ENCODE measurements at places on chromosomes 5 and 9.
A peak's percentile ranks its signal among the peaks of the same experiment; 100 is the strongest.

DNA sequence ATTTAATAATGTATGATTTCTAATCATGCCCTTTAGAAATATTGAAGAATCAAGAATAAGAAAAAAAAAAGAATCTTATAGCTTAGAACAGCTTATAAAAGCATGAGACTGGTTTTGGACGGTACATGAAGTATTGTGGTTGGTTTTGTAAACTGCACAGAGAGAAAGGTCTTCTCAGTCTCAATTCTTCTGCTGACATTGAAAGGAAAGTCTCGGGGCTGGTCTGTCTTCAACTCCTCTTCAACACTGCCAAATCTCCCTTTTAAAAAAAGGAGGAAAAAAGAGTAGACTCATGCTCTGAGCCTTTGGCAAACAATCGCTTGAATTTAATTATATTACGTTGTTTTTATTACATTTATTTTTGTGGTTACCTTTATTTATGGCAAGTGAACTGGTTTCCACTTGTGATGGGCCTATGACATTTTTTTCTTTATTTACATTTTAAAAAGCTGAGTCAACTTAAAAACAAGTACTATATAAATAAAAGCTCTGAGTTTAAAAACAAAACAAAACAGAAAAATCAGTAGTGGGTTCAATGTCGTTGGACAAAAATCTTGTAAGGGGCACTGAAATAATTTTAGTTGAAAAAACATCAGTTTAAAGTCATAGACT is 32.8 kb upstream of the EBF1 start:
- DNase-seq, result no peak

GRCh38 chr5:123807177-123807945 is 295.4 kb downstream of the CSNK1G3 start:
- no peak for DNase-seq

DNA sequence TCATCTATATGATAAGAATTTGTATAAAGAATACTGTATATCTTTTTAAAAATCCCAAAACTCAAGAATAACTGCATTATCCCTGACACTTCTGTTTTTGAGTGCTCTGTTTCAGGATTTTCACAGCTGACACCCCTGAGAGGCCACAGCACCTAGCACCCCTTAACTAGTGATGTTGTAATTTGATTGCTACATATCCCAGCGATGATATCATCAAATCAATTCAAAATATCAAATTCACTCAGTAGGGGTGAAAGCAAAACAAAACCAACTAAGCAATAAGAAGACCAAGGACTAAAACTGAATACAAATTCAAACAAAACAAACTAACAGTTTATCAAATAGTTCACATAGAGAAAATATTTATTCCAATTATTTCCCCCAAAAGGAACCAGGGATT is 184.3 kb downstream of the MCTP1 start:
- no peak for DNase-seq

GRCh38 chr9:20948703-20949102 is 82.7 kb downstream of the HACD4 start:
- DNase-seq, result no peak

- DNase-seq, result no peak
These were observed 297.6 kb downstream of the KDM4C start for GRCh38 chr9:7055171-7055903.

DNA sequence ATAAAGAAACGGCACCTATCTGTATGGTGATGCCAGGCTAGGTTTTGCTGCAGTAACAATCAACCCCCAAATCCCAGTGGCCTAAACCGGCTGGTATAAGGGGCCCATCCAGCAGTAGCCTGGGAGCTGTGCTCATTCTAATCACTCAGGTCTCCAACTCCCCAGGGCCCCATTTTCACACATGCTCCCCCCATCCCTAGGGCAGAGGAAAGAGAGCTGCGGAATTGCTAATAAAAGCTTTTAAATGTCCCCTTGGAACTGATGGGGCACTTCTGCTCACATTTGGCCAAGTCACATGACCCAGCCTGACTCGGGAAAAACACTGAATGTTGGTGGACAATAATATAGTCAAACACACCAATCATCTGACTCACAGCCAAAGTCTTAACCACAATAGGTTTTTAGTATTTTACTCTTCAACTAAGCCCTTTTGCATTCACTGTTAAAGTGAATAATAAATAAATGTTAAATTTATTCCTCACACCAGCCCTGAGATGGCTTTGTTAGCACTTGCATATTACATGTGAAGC is 1.6 kb downstream of the FBLL1 start:
- DNase-seq, result no peak

DNA sequence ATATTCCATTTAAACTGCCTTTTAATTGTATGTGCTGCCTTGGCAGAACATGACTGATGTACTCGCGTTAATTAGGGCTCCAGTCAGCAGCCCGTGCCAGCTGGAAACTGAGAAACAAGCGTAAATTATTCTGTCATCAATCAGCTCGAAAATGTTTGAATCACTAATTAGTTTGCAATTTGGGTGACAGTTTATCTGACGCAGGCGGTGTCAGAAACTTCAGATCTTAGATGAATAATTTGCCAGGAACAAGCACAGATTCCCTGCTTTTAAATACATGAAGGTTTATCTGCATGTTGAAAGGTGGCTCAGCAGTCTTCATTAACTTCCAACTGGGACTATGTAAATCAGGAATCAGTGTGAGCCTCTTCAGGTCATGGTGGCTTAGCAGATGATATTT is 176.0 kb upstream of the TLE4 start:
- DNase-seq, result no peak

- DNase-seq, result no peak
These were observed 252.1 kb downstream of the SMARCA2 start for GRCh38 chr9:2267181-2267745.

GRCh38 chr5:137220523-137220927 is 278.6 kb downstream of the SPOCK1 start:
- no peak for DNase-seq

GRCh38 chr9:133472753-133473378 is 6.0 kb downstream of the SLC2A6 start:
- no peak for DNase-seq

DNA sequence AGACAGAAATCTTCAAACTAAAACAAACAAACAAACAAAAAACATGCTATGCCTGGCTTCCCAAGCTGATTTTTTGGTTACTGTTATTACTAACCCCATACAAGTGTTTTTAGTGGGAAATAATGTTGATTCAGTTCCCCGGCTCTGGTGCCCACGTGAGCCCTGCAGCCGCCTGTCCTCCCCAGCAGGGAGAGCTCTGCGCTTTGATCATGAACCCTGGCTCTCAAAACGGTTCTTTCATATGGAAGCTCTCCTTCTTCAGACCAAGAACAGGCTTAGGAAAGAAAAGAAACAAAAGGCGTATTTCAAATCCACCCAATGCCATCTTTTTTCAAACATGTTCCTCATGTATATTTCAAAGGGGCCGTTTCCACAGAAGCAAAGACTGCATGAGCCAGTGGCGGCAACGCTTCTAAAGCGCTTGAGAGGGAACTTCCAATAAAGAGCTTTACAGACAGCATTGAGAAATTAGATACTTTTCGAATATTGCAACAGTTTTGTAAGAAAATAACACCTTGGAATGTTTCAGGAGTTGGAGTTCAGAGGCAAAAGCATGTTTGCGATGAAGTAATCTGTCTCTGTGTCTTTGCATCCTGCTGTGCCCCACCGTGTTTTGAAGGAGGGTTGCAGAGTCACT is 74.8 kb downstream of the ICE1 start:
- DNase-seq, result peak; percentile 32

- no peak for DNase-seq
These were observed 220.6 kb downstream of the TRIM36 start for GRCh38 chr5:114948986-114949621.

DNA sequence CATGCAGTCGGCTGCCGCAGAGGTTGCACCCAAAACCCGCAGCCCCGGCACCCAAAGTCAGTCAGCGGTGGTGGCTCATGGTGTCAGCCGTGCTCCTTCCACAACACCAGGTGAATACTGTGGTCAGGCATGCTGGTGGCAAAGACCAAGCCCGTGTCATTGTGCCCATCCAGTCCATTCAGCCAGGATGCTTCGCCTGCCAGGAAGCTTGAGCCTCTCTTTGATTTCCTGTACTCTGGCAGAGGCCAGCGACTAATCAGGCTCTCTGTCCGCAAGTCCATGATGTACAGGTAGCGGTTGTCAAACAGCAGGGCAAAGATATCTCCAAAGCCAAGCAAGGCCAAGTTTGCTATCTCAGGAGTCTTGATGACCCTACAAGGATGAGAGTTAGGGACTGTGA is 28.7 kb downstream of the FBXW2 start:
- no peak for DNase-seq

DNA sequence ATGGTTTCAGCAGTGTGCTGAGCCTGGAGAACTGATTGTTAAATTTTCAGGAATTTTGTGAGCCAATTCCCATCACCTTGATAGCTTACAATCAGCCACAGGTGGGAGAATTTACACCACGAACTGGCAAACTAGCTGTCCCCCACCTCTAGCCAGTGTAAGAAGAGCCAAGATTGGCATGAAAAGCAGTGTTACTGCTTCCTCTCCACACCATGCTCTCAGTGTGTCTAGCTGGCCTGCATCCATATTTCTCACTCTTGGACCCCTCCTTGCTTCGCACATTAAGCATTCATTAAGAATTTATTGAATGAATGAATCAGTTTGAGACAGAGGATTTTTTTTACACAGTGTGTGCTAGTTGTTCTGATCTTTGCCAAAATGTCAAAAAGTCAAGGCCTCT is 36.7 kb upstream of the MAN2A1 start:
- no peak for DNase-seq

DNA sequence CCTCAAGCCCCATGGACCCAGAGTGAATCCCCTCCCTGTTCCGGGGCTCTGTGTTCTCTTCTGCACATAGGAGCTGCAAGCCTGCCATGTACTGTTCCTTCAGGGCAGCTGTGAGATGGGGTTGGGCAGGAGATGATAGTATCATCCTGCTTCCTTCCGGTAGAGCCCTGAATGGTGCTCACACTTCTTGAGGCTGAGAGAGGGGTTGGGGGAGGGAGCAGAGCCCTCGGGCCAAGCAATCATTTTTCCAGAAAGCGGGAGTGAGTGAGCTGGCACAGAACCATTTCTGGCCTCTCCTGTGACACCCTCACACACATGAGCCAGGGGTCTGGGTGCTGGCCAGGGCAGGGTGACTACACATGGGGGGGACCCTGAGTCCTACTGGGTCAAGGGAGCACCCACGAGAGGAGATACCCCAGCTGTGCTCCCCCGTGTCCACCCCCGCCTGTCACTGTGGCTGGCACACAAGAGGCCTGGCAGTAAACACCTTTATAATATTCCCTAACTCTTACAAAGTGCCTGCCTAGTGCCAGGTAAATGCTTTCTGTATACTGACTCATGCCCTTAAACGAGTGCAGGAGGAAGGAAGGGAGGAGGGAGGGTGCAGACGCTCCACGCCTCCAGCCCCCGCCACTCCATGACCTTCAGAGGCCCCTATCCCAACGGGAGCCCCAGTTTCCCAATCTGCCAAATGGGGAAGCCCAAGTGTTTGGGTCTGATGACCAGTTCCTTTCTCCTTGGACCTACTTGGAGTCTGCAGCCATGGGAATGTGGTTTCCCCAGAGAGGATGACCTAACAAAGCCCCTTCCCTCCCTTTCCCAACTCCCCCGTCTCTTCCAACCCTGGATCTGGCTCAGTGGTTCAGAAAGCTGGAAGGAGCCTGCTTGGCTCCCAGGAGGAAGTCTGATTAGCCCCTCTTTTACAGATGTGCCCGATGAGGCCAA is 15.5 kb downstream of the AKNA start:
- peak; percentile 68 for DNase-seq

DNA sequence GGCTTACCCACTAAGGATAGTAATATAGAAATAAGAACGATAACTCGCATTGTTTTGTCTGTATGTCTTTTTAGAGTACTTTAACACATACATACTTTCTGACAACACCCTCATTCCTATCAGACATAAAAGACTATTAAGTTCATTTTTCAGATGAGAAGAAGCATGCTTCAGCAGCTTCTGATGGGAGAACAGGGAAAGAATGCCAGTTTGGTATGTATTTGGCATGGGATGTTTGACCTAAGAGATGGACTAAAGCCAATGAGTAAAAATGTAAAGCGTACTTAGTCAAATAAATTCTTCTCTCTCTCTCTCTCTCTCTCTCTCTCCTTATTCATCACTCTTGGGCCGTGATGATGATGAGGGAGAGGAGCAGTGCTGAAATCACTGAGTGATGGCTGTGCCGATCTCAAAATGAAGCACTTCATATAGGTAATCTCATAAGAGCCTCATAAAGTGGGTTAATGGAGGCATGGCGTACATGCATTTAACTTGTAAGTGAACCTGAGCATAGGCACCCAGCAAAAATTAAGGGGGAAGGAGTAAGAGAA is 71.5 kb downstream of the SLIT3 start:
- no peak for DNase-seq

DNA sequence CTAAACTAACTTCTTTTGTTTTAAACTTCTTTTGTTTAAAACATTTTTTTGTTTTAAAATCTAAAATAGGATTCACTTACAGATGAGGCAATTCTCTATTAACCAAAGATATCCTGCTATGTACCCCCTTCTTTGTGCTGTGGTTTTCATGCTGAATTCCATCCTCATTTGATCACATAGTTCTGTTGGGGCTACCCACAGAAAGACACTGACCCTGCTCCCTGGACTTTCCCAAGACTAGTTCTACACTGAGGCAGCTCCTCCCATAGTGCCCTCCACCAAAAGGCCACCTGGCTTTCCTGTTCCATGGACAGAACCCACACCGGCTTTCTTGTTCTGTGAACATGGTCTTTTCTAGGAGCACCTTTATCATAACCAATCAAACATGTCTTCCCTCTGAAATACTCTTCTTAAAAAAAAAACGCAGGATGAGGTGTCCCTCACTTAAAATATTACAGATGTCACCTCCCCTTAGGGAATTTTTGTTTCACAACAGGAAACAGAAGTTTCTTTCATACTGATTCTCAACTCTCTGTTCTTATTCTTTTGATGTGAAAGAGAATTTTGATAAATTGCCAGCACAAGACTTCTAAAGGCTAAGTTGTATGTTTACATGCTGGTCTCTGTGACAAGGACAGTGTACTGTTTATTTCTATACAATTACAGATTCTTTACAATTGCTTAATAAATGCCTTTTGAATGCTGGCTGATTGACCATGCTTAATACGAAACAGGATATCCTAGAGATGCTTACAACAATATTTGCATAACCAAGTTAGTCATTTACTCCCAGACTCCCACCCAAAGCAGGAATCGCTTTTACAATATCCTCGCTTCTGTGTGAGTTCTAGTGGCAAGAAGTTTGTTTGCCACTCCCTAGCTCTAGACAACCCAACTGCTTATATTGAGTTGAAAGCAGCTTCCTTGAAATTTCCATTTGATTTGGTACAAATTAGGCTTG is 300.4 kb downstream of the DTWD2 start:
- DNase-seq, result no peak

- no peak for DNase-seq
These were observed 443.5 kb downstream of the PDE4D start for GRCh38 chr5:59449905-59450644.

GRCh38 chr5:73236541-73237128 is 63.6 kb downstream of the TMEM174 start:
- no peak for DNase-seq

- DNase-seq, result no peak
These were observed 62.4 kb downstream of the RAI14 start for GRCh38 chr5:34718516-34718915.

GRCh38 chr9:15509931-15510788 is 610 bp downstream of the PSIP1 start:
- DNase-seq, result peak; percentile 73

GRCh38 chr5:58504766-58505165 is 13.5 kb downstream of the GAPT start:
- no peak for DNase-seq
